ENCODE measurements at places on chromosomes 6 and 20.

DNA sequence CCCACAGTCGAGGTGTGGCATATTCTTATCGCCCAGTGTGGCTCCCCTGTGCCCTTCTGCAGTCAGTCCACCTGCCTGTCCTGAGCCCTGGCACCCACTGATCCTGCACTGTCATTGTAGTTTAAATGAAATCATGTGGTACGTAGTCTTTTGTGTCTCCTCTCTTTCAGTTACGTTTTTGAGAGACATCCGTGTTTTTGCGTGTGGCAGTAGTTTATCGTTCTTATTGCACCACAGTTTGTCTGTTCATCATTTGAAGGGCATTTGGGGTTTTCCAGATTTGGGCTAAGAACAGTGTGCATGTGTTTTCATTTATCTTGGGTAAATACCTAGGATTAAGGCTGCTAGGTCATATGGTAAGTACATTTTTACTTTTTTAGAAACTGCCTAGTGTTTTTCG is 49.3 kb downstream of the SPATA2 start:
- no peak for DNase-seq

DNA sequence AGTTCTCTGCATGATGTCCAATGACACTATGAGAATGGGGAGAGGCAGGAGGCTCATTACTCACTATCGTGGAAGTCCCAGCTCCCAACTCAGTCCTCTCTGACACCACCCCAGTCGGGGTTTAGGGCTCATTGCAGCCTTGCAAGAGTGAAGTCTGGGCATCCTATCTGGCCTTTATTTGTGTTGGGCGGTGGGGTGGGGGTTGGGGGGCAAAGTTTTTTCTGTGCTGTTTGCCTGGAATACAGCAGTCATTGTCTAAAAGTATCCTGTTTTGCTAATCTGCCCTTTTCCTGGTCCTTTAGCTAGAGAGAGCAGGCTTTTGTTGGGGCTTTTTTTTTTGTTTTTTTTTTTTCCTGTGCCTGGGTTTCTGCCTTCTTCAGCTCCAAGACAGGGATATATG is 174.2 kb downstream of the MYLK4 start:
- DNase-seq = no peak

DNA sequence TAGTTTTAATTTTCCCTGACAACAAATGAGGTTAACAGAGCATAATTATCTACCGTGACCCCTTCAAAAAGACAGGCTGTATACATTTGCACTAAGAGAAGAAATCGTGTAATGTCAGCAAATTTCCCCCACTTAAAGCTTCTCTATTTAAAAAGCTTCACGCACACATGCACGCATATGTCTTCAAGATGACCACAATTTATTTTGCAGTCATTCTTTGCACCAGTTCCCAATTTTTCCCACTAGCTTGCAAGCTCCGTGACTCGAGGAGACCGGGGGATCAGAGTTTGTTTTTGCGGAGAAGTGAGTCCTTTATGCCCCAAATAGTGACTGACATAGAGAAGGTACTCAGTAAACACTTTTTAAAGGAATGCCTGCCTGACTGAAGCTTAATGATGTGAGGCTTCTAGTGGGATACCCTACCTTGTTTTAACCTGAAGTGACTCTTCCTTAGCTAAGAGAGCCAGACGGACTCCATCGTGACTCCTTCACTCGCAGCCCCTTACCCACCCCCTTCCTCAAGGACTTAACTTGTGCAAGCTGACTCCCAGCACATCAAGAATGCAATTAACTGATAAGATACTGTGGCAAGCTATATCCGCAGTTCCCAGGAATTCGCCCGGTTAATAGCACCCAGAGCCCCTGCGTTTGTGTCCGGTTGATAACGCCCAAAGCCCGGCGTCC is 9.3 kb upstream of the NQO2 start:
- peak; percentile 69 for DNase-seq

DNA sequence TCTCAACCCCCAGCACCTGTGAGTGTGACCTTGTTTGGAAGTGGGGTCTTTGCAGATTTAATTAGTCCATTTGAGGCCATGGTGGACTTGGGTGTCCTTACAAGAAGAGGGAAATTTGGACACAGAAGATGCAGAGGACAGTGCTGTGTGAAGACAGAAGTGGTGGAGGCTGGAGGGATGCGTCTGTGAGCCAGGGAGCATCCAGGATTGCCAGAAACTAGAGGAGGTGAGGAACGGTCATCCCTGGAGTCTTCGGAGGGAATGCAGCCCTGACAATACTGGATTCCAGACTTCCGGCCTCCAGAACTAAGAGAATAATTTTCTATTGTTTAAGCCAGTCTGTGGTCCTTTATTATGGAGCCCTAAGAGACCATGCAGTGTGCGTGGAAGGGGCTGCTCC is 22.9 kb upstream of the NPBWR2 start:
- no peak for DNase-seq

GRCh38 chr6:117496383-117496990 is 14.0 kb downstream of the DCBLD1 start:
- no peak for DNase-seq

- DNase-seq = no peak
Measured at GRCh38 chr20:8305449-8305978, 173.4 kb downstream of the PLCB1 start.

DNA sequence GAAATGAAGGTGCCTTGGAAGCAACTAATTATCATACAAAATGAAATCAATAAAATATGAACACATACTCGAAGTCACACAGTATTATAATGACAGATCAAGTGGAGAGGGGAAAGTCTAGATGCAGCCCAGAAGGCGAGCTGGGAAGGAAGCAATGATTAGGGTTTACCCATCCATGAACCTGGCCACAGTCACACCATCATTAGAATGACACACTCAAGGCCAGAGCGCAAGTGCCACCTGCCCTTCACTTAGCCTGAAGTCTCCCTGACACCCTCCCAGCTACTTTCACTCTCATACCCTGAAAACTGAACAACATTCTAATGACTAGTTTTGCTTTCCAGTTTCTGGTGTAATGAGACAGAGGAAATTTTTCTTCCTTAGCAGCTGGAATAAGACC is 302.8 kb upstream of the JARID2 start:
- DNase-seq = no peak

DNA sequence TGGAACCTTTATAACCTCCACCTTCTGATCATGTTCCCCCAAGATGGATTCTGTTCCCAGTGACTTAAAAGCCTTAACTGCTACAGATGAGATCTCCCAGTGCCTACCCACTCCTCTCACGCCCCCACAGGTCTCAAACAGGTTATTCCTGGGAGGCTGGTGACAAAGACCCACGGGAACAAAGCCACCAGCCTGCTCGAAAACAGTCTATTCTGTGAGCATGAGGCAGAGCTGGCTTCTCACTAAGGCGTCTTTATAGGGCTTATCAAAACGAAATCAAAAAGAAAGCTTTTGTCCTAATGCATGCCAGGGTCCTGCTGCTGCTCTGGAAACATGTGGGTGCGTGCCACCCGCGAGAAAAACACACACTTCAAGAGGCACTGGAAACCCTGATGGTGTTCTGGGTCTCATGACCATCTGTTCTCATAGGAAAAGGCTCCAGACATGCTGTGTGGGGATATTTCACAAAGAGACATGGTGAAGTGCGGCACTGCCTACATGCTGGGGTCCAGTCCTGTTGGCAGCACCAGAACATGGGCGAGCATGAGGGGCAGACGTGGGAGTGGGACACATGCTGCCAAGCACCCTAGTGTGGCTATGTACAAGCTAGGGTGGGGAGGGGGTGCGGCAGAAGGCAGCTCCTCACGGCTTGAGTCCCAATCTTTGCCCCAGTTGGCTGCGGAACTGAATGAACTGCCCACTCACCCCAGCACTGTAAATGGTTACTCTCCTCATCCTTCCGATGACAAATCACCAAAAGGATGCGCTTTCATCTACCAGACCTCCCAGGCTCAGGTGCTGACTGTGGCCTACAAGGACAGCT is 2.1 kb downstream of the FKBP1A start:
- no peak for DNase-seq

DNA sequence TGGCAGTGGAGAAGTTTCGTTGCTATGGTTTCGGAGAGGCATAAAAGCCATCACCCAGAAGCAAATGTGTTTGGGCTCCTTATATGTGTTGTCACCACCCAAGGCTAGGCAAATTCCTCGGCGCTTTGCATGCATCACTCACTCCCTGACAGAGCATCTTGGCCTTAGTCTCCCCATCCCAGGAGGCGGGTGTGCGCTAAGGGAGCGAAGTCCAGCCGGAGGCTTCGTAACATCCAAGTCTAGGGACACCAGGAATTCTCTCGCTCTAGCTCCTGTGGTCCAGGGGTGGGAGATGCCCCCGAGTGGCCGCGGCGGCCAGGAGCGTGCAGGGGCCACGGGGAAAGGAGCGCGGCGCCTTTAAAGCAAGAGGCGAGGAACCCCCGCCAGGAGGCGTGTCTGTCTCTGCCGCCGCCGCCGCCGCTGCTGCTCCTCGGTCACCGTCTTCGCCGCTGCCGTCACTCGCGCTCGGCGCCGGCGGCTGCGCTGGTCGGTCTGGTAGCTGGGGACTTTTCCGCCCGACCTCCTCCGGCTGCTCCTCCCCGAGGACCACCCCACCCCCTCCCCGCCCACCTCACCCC is at the start of gene GRIK2:
GRIK2 (plus strand) TSS at position 458 of the 578 bp plus-strand sequence.
- DNase-seq = peak; percentile 20

DNA sequence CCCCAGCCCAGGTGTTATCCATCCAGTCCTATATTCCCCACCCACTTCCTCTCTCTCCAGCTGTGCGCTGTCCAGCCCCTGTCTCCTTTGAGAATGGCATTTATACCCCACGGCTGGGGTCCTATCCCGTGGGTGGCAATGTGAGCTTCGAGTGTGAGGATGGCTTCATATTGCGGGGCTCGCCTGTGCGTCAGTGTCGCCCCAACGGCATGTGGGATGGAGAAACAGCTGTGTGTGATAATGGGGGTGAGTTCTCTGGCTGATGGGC is 1.1 kb downstream of the C2 start:
- no peak for DNase-seq

- DNase-seq = no peak
Measured at GRCh38 chr6:18392346-18392877, 5.3 kb downstream of the RNF144B start.

DNA sequence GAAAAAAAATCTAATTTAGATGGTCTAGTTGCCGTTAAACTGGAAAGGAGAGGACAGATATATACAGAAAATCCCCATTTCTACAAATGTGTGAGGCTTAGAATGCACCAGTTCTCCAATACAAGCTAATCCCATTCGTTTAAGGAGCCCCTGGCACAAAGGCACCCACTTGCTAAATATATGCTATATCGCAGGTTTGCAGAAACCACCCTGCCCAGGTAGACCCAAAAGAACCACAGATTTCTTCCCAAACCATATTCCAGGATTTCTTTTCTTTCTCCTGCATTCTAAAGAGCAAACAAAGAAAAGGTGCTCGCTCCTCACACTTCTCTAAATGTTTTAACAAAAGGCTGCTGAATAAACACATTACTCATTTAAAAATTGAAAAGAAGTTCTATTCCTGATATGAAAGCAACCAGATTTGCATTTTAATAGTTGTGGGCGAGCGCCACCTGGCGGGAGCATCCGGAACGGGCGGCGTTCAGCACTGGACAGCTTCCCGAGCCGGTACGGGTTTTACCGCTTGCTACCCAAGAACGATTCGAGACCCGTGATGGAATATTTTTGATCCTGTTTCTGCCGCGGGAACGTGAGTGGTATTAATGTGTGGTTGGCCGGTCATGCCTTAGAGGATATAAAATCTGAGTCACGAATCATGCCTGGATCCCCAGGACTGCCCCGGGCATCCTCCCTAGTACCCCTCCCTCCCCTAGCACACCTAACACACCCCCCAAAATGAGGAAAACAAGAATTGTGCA is 2.1 kb downstream of the PTPRT start:
- peak; percentile 78 for DNase-seq

DNA sequence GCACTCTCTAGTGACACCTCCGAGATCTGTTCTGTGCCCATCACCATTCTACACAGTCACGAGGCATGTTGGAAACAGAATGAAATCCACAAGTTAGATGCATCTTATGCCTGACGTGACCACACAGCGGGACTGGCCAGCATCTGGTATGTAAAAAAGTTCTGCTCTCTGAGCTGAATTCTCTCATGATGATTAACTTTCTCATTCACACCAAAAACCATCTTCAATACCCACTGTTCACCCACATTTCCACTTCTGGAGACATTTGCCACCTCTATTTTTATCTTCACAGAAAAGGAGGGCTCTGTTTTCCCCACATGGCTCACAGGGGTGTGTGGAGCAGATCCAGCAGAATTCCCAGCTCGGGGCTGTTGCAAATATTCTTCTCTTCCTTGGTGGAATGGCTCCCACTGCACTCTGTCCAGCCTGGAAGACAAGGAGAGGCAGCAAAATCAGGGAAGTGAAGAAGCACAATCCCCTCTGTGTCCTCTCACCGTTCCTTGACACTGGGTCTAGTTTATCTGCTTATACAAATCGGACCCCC is 303.4 kb downstream of the TAF4 start:
- DNase-seq = no peak

DNA sequence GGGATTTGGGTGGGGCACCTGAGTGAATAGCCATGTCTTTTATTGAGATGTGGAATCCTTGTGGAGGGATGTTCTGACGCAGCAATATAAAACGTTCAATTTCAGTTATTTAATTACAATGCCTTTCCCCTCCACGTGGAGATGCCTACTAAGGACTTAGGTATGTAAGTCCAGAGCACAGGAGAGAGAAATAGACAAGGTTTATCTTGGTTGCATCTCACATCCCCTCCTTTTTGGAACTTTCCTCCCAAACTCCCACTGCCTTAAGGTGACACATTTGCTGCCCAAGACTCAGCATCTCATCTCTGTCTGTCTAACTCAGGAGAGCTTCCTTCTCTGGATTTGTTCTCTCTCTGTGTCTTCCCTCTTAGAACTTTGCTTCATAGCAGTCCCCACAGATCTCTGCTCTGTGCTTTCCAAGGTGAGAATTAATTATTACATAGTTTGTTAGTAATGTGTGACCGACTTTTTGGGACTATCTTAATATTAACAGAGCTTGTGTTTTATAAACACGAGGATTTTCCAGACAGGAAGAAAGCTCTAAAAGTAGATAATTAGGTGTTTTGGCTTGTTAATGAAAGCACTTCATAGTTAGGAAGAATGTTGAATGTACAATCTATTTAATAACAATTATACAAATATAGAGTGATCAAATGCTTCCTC is 52.6 kb downstream of the COL19A1 start:
- DNase-seq = no peak

DNA sequence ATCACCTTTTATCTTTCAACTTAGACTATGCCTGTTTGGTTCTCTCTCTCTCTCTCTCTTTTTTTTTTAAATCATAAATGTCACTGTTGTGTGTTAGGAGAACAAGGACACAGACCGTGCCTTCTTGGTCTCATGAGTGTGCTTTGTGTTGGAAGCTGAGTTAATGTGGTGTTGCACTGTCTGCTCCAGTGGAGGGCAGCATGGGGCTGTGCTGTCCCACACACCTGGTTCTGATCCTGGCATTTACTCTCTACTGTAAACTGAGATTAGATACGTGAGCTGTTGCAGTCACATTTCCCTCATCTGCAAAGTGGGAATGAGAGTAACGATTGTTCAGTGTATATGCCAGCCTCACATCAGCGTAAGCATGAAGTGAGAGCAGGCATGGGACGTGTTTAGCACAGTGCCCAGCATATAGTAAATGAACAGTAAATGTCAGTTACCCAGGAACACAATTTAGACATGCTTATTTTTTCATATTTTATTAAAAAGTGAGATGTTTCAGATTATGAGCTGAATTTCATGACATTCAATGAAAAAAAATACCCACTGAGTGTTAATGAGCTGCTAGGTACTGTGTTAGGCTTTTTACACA is 161.1 kb downstream of the FARS2 start:
- no peak for DNase-seq

- DNase-seq = no peak
Measured at GRCh38 chr6:139159016-139159415, 24.1 kb downstream of the HECA start.

GRCh38 chr20:63951398-63952209 is 4.6 kb downstream of the UCKL1 start:
- DNase-seq = peak; percentile 18
